ENCODE measurements at places on chromosomes 3 and 15.

GRCh38 chr3:29201604-29202003 is 79.3 kb upstream of the RBMS3 start:
- no peak for DNase-seq

- DNase-seq, result no peak
These were observed 43.1 kb upstream of the LCTL start for GRCh38 chr15:66608881-66609280.

- DNase-seq, result no peak
These were observed 200.5 kb downstream of the ITPR1 start for GRCh38 chr3:4693620-4694019.

DNA sequence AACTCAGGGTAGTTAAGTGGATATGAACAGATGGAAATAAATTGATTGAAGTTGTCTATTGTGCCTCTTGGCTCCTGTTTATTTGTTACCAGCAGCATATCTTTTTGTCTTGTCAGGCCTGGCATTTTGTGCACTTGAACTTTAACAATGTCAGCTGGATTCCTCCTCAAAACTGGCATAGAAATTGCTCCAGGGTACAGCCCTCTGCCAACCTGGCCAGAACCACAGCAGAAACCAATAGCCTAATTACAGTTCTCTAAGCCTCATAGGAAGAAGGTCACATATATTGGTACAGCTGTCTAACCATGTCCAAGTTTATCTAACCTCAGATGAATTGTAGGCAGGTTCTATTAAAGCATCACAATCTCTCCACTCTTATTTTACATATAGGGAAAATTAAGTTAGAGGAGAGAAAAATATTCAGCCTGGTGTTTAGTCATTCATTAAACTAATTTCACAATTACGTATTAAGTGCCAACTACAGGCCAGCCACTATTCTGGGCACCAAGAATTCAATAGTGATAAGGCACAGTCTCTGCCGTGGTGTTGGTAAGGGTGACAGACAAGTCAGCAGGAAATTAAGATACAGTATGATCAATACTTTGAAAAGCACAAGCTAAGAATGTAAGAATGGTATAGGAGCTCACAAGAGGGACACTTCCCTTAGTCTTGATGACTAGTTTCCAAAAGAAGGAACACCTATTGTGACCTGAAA is 452.9 kb upstream of the NECTIN3 start:
- no peak for DNase-seq

GRCh38 chr3:160210341-160210740 is 14.9 kb upstream of the C3orf80 start:
- DNase-seq, result no peak

- DNase-seq, result no peak
These were observed 148.5 kb upstream of the NAALADL2 start for GRCh38 chr3:174710612-174711011.

DNA sequence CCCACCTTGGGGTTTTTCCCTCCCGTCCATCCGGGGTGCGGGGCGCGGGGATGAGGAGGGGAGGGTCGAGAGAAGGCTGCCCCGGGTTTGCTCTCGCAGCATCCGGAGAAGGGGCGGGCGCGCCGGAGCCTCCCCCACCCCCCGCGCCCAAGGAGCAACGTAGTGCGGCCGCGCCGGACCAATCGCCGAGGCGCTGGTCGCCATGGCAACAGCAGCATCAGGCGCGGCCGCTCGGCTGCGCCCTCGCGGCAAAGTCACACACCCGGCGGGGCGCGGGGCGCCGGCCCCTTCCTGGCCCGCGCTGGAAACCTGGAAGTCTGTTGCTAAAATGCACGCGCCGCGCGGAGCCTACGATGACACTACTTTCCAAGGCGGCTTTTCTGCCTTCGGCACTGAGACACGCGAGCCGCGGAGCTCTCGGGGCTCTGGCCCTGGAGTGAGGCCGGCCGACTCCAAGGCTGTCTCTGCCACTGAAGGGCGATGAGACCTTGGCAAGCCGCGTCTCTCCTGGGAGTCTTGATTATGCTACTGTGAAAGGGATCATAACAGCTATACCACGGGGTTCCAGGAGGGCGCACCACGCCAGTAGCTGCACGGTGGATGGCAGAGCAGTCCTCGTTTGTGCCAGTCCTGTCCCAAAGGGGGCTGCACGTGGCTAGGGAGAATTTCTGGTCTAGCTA is at the start of gene IQSEC1:
TSS of gene IQSEC1 (minus strand) at position 104 of the 680 bp plus-strand sequence. CDS start 415 bp downstream, outside the sequence.
- DNase-seq, result no peak

GRCh38 chr15:80007532-80007931 is 36.5 kb upstream of the BCL2A1 start:
- DNase-seq, result no peak

DNA sequence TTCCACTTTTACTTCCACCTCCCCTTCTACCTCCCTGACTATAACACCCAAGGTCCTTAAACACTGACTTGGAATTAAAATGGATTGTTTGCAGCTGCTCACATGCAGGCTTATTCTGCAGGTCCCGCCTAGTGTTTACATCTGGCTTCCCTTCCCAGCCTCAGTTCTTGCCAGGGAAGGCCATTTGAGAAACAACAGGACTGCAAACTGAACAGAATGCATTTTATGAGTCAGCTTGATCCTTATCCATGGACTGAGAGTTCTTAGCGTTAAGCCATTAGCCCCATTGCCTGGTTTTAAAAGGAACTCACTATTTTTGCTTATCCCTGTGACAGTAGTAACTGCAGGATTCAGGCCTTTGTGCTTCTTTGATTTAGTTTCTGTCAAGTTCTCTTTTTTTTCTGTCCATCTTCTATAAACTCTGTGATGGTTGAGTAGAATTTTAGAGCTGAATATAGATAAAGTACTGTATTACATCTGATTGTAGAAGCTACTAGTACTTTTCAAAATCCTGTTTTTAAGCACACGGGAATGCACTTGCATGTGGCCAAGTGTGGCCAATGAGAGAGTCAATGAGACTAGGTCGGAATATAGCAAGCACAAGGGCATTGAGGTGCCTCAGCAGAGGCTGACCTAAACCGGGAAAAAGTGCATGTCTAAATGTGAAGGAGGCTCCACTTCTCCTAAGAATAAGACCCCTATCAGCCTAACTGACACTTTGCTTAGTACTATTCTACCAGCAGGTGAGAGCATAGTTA is 106.4 kb downstream of the TUSC7 start:
- no peak for DNase-seq

DNA sequence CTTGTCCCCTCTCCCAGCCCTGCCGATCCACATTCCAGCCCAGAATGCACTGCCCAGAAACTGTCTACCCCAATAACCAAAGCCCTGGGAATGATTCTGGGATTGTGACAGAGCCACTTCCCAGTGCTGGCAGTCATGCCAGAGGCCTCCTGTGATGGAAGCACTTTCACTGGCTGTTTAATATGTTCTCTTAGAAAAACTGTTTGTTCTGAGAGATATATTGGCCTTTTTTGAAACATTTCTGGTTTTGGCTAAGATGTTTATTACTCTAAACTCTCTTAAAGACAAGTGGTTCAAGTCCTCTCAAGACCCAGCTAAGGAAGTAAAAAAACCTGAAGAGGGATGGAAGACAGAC is 74.0 kb upstream of the HACD2 start:
- no peak for DNase-seq

- peak; percentile 58 for DNase-seq
These were observed 75.2 kb downstream of the NEO1 start for GRCh38 chr15:73127302-73127936.

DNA sequence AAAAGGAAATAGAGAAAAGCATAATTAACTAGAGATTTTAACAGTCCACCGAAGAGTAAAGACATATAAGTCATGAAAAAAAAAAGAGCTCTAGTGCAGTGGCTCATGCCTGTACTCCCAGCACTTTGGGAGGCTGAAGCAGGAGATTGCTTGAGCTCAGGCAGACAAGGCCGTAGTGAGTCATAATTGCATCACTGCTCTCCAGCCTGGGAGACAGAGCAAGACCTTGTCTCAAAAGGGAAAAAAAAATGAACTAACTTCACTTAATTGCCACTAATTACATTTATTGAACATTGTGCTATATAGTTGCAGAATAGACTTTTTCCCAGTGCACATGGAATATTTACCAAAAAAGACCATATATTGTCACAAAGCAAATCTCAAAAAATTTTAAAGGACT is 221.8 kb downstream of the CBLB start:
- no peak for DNase-seq

DNA sequence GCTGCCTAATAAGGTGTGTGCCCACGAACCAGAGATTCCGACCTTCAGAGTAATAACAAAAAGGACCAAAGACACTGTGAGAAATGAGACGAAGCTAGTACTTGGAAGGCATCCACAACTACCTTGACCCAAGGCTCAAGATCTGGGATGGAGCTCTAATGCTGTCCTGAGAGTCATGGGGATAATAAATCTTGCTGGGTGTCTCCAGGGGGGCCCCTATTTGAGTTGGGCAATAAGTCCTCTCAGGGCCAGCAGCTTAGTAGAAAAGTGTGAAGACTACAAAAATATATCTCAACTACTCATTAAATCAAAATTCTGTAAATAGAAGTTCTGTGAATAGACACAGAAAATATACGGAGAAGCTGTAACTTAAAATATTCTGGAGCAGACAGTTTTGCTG is 2.9 kb upstream of the NDN start:
- DNase-seq, result no peak

DNA sequence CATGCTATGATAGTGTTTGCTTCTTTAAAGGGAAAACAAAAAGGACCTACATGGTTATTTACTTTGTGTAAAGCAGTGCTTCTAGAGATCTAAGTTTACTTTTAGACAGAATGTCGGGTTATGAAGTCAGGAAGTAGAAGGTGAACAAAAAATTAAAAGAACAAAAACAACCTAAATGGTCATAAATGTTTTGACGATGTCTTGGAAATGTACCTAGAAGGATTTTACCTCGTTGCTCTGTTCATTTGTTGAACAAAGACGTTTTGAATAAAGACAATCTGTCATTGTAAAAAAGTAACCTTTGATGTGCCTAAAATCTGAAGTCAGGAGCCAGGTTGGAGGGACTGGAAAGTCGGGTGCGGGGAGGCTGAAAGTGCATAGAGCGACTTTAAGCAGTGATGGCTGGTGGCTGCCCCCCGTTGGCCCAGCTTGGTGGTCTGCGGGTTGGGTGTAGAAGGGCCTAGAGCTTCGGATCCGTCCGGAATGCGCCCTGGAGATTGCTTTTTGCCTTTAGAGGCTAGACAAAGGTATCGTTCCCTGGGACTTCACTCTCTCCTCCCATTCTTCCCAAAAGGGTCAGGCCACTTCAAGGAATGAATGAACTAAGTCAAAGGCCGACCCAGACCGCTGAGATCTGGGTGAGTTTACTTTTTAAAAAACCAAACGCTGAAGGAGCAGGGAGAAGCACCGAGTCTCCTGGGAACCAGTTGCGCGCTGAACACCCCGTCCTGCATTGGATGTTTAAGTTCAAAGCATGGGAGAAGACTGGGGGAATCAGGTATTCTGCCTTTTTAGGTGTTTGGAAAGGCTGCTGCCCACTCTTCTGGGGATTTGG is 2.1 kb downstream of the SOX14 start:
- DNase-seq, result no peak

DNA sequence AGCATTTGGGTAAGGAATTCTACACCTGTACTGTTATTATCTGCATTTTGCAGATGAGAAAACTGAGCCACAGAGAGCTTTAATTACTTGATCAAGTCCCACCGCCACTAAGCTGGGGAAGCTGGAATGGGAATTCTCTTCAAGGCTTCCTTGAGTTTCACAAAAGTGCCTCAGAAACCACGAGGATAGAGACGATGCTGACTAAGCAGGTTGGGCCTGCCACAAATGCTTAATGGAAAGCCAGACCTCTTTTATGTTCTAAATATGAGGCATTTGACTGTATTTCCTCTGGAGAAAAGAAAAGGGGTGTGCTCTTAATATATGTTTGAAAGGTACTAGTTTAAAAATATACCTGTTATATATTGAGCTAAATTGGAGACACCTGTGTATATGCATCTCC is 34.7 kb downstream of the ADAMTS9 start:
- no peak for DNase-seq
